ENCODE measurements at places on chromosomes 6 and 20.
A peak's percentile ranks its signal among the peaks of the same experiment; 100 is the strongest.

GRCh38 chr6:19999319-20000191 is 162.4 kb downstream of the ID4 start:
- peak; percentile 1 for DNase-seq

- no peak for DNase-seq
These were observed 105.1 kb downstream of the PHF3 start for GRCh38 chr6:63740709-63741108.

GRCh38 chr6:108108374-108108773 is 33.8 kb upstream of the OSTM1 start:
- no peak for DNase-seq

- DNase-seq, result no peak
These were observed 6.8 kb upstream of the BFSP1 start for GRCh38 chr20:17537959-17538358.

Measured in stomach (tissue), 19 donors.